Stimulated activated CD4-positive, alpha-beta T cell treated with anti-CD3 and anti-CD28 coated beads, Interleukin-1b, Interleukin-23, amount 100 ng/mL, for 1 hour (primary cell): ENCODE measurements at places on chromosomes 16 and 17.

GRCh38 chr16:81629034-81629802 is 149.9 kb upstream of the PLCG2 start:
- DNase-seq = no peak

DNA sequence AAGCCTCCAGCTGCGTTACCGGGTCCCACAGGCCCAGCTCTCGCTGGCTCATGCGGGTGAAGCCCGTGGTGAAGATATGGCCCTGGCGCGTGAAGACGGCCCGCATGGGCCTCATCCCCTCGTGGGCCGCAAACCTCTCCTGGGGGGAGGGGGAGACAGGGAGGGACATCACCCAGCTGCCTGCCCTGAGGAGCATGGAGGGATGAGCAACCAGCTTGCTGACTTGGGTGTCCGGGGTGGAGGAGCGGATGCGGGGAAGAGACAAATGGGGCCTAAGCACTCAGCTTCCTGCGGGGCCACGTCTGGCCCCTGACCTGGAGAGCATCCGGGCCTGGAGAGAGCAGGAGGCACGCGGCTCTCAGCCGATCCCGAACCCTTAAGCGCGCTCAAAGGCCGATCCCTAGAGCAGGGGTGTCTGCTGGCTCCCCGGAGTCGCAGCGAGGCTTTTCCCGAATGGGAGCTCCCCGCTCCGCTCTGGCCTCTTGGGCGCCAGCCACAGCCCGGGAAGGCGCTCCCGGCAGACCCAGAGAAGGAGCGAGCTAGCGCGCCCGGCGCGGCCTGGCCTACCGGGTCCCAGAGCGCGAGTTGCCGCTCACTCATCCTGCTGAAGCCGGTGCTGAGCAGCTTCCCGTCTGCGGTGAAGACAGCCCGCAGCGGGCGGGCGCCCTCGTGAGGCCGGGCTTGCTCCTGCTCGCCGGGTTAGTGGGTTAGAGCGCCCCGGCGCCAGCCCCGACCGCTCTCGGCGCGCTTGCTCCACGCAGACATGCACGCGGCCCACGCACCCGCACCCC is 5.0 kb downstream of the CORO6 start:
- DNase-seq = peak; percentile 79

GRCh38 chr17:1294157-1294717 is 14.8 kb downstream of the TRARG1 start:
- peak; percentile 62 for DNase-seq

GRCh38 chr16:74601126-74601871 is 5.6 kb downstream of the GLG1 start:
- DNase-seq = peak; percentile 26

DNA sequence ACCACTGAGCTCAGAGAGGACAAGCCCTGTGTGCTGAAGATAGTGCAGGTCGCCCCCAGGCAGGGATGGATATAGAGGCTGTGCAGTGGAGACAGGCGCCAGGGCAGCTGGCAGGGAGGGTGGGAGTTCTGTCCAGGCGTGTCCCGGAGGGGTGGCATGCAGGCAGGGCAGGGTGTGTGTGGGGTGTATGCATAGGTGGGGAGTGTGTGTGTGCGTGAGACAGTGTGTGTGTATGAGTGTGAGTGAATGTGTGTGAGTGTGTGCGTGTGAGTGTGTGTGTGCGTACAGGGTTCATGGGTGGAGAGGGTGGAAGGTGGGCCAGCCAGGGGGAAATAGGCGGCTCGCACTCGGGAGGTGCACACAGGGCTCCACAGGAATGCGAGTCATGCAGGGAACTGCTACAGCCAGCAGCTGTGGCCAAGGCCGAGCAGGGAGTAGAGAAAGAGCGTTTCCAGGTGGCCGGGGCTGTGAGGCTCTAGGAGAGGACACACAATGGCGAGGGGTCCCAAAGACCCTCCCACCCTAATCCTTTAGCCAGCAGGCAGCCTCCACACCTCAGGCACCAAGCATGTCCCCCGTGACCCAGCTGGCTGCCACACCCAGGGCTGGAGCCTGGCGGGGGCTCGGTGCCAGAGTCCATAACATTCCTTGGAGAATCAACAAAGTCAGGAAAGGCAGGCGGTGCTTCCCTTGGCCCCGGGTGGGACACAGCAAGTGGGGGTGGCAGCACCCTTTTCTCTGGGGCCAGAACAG is 4.6 kb downstream of the PLCD3 start:
- DNase-seq = no peak

DNA sequence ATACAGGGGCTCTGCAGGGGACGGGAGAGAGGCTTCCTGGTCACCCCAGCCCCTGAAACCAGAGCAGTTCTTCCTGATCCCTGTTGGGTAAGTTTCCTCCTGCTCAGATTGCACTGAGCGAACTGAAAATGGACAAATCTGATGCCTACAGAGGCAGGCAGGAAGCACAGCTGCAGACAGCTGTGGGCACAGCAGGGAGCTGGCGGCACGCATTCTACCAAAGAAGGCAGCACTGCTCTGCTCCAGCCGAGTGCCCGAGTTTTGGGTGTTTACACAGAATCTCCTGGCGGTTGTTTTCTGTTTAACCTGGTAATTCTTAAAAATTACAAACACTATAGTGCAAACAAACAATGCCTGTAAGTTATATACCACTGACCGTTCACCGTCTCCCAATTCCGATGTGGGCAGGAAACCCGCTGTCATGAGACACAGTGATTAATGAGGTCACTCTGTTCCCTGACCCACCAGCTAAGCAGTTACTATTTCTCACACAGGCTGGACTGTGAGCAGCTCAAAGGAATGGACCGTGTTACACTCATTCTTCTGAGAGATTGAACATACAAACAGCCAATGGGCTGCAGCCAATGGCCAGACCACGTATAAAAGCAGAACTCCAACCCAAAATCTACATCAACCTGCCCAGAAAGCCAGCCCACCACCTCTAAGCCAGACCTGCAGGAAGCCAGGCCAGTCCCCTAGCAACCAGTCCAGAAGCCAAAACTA is 25.5 kb downstream of the NSMCE1 start:
- no peak for DNase-seq

DNA sequence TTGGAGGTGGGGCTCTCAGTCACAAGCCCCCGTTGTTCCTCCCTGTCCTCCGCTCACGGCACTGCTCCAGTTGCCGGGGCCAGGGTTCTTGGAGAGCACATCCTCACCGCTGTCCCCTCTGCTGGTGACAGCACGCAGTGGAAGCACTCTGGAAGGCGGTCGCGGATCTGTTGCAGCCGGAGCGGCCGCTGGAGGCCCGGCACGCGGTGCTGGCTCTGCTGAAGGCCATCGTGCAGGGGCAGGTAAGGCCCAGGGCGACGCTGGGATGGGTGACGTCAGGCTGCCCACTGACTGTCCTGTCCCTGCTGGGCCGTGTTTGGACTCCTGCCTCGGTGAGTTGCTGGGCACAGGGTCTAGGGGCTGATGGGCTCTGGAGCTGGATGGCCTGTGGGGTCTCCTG is 5.4 kb downstream of the TSC2 start:
- no peak for DNase-seq

- DNase-seq = no peak
These were observed 150.0 kb downstream of the MSI2 start for GRCh38 chr17:57406131-57406980.

- DNase-seq = no peak
These were observed 1.1 kb downstream of the PRSS41 start for GRCh38 chr16:2799205-2799858.
